Effector memory CD4-positive, alpha-beta T cell (primary cell): ENCODE measurements at places on chromosomes 13 and 19.

DNA sequence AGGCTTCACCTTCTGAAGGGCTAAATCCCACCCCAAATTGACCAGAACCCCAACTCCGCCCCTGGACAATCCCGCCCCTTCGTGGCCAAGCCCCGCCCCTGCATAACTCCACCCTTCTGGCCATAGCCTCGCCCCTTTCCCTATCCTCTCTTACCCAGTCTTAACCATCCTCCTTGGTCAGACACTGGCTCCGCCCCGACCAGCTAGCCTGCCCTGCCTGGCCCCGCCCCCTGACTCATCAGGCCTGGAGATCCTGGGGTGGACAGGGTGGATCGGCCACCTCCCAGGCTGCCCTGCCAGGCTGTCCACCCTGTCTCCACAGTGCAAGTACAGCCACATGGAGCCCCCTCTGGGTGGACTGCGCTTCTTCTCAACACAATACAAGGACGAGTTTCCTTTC is 8.0 kb upstream of the ZNF358 start:
- DNase-seq = no peak

DNA sequence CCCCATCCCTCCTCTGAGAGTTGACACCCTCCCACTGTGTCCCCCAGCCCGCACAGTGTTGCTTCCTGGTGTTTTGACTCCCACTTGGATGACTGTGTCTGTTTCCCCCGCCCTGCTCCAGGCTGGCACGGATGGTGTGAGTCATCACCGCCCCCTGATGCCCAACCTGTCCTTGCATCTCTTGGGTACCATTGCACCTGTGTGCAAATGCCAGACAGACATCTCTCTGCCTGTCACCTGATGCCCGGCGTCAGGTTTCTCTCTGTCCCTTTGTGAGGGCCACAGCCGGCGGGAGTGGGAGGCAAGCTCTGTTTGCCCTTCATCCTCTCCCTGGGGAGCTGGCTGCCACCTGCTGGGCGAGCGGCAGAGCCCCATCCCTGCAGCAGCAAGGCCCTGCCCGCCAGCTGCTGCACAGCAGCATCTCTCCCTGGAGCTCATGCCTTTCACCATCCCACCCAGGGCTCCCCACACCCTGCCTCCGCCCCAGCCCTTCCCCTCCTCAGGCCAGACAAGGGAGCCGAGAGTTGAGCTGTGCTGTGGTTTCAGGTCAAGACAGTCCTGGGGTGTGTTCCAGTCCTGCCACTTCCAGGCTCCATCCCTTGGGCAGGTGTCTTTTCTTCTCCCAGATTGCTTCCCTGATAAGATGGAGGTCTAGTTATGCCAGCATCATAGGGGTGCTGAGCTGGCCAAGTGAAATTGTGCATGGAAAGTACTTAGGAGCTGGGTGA is 29.7 kb downstream of the NKPD1 start:
- DNase-seq = no peak

- DNase-seq = no peak
Measured at GRCh38 chr13:46468570-46469463, 81.8 kb upstream of the RUBCNL start.

GRCh38 chr13:28396053-28396452 is 98.9 kb downstream of the FLT1 start:
- no peak for DNase-seq

- no peak for DNase-seq
Measured at GRCh38 chr13:100710176-100710575, 35.6 kb upstream of the TMTC4 start.

GRCh38 chr19:7787141-7787540 is 24.1 kb downstream of the CLEC4M start:
- DNase-seq = no peak

- no peak for DNase-seq
Measured at GRCh38 chr19:40862785-40863184, 12.5 kb upstream of the CYP2A6 start.

- DNase-seq = no peak
Measured at GRCh38 chr19:962683-963400, 21.3 kb upstream of the WDR18 start.

- no peak for DNase-seq
Measured at GRCh38 chr13:75978818-75979217, 342.7 kb downstream of the LMO7 start.

DNA sequence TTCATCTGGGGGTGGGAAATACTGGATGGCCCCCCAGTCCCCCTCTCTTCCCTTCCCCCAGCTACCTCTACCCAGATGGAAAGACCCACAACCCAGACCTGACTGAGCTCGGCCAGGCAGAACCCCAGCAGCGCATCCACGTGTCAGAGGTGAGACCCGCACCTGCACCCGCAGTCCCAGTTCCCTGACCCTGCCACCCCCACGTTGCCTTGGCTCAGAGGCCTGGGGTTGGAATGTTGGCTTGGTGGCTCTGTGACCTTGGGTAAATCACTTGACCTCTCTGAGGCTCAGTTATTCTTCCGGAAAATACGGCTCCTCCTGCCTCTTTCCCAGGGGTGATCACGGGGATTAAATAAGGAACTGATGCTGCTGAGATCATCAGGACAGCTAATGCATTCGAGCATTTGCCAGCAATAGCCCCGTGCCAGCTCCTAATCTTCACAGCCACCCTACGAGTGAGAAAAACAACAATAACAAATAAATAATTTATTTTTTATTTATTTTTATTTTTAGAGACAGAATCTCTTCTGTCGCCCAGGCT is 12.3 kb downstream of the CBLC start:
- no peak for DNase-seq

DNA sequence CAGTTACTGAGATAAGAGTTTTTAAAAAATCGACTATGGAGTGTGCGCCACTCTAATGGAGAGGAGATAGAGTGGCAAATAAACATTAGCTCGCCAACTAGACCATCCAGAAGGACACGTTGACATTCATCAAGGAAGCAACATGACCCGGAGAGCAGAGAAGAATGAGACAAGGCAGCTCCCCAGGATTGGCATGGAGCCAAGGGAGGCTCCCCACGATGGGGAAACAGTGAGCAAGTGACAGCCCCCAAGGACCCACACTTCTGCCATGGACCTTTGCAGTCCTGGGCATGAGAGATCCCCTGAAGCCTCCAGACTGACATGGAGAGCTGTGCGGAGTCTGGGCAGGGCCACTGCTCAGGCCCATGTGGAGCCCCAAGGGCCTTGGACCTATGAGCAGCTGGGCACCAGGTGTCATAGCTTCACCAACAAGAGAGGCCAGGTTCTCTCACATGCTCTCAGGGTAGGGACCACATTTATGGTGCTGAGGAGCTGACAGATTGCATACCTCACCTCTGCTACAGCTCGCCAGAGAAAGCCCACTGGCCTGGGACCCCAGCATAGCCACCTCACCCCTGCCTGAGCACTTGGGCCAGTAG is 6.7 kb downstream of the SIGLEC6 start:
- DNase-seq = no peak

GRCh38 chr19:49700563-49700962 is 9.6 kb downstream of the CPT1C start:
- no peak for DNase-seq

- DNase-seq = no peak
Measured at GRCh38 chr13:102402290-102402689, 442 bp upstream of the FGF14 start.

DNA sequence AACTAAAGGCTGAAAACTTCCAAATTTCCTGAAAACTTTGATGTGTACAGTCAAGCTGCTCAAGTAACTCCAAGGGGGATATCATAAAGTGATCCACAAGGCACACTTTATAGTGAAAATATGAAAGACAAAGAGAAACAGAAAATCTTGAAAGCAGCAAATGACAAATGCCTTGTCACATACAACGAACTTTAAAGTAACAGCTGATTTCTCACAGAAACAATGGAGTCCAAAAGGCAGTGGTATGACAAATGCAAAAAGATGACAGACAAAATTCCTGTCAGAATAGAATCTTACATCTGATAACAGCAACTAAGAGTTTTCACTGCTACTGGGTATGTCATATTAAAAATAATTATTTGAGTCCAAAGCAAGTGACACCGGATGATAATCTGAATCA is 1602.3 kb upstream of the PRR20A start:
- no peak for DNase-seq

- no peak for DNase-seq
Measured at GRCh38 chr19:51799034-51799773, 4.2 kb downstream of the FPR3 start.
